ENCODE measurements at places on chromosomes 6 and 20.

GRCh38 chr20:58896820-58897219 is 44.3 kb downstream of the GNAS start:
- DNase-seq, result no peak

GRCh38 chr6:3617681-3618311 is 133.7 kb downstream of the PXDC1 start:
- no peak for DNase-seq

DNA sequence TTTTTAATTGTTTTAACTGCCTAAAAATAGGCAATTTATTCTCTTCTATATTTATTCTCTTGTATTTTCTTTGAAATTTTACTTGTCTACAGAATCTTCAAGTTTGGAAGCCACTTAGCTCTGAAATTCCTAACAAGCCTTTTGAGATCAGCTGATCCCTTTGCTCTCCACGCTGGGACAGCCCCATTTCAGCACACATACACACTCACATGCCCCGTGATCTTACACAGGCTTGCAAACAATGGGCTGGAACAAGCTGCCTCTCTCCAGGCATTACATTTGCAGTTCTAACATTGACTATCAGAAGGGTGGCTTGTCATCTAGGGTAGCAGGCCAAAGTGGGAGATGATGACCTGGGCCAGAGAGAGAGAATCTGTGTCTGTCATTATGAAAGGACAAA is 62.1 kb upstream of the RAB32 start:
- DNase-seq, result no peak

DNA sequence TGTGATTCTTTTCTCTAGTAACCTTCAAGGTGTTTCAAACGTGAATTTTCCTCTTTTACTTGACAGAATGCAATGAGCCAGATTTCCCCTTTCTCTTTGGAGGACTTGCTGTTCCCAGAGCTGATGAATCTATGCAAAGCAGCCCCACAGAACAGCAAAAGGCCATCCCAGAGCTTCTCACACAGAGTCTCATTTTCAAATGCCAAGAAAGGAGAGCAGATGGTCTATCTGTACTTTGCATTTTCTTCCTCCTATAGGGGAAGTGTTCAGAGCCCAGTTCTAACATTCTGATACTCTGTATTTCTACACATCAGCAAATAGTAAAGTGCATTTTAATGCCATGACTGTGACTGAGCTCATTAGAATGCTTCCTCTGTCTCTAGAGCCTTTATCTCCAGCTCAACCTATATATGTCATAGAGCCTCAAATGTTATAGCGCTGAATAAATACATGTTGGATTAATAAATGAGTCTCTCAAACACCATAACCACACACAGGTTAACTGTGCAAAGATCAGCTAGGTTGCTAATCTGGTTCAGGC is 81.8 kb upstream of the EYA4 start:
- no peak for DNase-seq

DNA sequence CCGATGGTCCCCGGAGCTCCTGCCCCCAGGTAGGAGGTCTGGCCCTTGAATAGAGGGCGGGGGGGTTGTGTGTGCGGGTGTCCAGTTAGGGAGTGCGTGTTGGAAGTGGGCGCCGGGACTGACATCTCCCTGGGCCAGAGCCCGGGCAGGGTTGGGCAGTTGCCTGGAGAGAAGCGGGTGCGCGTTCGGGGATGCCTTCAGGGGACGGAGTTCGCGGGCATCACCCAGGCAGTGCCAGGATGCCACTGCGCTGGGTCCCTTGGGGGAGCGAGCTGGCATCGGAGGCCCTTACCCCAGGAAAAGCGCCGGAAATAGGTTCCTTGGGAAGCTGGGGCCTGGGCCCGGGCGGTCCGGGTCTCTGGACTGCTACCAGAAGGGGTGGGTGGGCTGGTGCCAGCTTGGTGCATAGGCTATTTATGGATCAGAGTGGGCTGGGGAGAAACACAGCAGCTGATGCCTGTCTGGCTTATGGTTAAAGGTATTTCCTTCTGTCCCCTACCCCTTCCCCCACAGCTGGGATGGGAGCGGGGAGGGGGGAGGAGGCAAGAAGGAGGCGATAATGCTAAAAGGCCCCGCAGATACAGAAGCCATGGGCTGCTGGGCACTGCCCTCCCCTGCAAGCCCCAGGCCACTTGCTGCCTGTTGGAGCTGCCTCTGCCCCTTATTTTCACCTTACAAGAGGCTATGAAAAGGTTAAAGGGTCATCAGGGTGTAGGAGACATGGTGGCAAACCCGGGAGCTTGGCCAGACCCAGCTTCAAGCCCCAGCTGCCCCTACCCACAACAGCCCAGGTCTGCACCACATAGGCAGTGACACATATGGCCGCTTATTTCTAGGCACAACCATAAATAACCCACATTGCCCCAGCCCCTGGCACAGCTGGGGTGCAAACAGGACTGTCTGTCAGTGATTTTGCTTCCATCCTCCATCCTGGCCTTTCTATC is 638 bp downstream of the PACSIN1 start:
- no peak for DNase-seq

DNA sequence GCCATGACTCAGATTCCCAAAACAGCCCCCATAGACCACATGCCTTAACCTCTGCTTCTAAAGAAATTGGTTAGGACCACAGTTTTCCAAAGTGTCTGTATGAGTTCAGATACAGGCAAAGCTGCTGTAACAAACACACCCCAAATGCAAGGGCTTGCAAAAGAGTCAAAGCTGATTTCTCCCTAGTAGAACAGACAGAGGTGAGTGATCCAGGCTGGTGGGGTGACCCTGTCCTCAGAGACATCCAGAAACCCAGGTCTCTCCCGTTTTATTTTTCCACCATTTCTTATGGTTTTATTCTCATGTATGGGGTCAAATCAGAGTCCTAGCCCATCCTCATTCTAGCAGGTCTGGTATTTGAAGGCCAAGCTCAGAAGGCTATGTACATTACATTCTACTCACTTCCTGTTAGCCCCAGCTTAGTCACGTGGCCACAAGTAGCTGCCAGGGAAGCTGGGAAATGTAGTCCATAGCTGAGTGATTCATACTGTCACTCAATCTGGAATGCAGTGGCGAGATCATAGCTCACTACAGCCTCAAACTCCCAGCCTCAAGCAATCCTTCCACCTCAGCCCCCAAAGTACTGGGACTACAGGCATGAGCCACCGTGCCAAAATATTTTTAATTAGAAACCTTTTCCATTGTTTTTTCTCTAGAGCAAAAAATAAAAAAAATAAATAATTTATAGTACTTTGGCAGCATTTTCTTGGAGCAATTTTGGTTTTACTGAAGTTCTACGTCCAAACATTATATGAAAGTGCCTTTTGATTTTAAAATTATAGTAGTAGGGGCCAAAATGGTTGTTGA is 175.2 kb downstream of the ZMYND8 start:
- peak; percentile 77 for DNase-seq

DNA sequence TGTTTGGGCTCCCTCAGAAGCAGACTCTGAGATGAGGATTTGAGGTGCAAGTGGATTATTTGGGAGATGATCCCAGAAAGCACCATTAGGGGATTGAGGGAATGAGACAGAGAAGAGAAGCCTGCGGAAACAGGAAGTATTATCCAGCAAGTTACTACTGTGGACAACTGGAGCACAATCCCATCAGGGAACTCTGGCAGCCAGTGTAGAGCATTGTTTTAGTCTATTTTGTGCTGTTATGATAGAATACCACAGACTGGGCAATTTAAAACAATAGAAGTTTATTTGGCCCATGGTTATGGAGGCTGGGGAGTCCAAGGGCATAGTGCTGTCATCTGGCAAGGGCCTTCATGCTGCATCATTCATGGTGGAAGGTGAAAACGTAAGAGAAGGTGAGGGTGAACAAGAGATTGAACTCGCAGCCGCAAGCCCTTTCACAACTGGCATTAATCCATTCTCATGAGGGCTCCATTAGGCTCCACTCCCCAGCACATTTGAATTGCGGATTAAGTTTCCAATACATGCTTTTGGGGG is 43.5 kb upstream of the SLC9A8 start:
- DNase-seq, result no peak

- no peak for DNase-seq
Measured at GRCh38 chr6:84641076-84641475, 123.3 kb downstream of the TBX18 start.

GRCh38 chr6:117985916-117986315 is 78.9 kb downstream of the SLC35F1 start:
- no peak for DNase-seq

GRCh38 chr6:162090734-162091133 is 636.8 kb downstream of the PRKN start:
- peak; percentile 40 for DNase-seq

DNA sequence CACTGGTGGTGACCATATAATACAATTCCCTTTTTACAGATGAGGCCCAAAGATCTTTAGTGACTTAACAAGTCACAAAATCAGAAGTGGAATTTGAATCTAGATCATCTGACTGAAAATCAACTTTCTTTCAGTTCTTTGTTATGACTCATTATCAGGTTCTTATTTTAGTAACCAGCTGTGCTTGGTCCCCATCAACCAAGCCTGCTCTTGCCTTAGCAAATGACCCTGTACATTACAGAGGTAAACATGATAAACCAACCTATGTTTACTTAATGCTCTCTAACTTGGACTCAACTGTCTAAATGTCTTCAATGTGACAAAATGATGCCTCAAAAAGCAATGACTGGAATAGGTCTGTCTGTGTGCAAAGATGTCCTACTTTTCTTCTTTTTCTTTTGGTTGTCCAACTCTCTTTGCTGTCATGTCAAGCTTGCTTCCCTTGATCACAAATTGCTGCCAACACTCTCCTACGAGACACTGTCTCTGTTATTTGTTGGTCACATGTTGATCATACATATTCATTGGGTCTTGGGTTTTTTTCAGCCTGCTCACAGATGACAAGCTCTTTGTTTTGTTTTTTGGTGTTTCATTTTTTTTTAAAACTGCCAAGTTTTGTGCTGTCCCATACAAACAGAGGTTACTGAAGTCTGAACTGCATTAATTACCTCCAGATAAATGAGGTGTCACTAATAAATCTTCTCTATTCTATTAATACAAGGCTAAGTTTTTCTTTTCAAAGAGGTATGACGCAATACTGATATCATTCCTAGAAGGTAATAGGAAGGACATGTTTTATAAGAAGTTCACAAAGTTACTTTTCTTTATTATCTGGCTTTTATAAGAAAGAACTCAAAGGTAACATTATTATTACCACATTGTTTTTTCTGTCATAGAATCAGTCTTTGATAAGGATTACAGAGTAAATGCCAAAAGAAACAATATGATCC is 62.2 kb upstream of the PLN start:
- DNase-seq, result no peak

DNA sequence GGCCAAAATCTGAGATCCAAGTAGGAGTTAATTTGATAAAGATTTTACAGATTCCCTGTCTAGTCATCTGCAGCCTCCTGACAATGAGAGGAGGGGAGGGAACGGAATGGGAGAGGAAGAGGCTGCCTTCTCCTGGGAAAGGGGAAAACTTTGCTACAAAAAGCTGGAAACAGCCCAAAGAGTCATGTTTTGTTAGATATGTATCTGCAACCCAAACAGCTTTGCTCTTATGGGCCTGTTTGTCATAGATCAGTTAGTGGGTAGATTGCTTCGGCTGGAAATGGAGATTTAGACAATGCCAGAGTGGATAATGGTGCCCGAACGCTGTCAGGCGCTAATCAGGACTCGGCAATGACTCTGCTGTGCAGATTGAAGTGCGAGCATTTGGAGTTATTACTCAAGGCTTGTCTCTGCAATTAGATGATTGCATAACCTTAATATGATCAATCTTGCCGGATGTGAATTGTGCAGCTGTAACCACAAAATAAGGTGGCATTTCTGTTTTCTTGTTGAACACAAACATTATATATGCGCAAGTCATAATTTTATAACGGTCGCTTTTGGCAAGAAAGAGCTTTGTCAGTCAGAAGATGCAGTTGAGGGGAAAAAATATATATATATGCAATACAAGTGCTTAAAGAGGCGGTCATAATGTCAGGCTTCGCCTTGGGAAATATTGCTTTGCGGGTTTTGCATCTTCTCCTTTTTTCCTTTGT is 92.4 kb upstream of the MAFB start:
- no peak for DNase-seq

DNA sequence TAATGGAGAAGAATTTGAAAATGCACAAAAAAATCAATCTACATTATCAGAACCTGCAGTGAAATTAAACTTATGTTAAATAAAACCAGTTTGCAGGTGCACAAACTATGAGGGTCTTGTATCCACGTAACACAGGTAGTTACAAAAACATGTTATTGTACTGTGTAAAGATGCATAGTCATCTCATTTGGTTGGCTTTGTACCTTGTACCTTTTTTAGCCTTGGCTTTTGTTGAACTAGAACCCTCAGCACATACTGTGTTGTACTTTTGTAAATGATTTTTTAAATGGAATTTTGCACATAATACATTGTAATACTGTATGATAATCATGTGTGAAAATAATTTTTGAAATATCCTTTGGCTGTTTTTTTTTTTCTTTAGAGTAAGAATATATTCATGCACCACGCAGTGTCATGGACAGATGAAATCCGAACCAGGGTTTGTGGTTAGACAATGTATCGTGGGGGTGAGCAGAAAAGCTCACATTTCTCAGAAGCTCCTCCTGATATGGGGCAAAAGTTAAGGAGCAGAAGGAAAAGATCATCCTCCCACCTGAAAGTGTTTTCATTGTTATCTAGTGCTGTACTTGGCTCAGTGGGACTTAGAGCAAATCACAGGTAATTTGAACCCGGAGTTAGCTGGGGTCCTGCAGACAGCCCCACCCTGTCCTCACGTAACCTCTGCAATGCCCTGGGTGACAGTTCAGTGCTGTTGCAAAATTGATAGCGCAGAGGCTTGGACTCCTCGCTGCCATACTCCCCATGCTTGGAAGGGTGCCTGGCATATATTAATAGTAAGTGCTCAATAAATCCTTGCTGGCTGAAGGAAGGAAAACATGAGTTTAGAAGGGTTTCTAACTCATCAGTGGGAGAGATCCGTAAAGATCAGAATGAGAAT is 14.8 kb upstream of the NAA20 start:
- no peak for DNase-seq

DNA sequence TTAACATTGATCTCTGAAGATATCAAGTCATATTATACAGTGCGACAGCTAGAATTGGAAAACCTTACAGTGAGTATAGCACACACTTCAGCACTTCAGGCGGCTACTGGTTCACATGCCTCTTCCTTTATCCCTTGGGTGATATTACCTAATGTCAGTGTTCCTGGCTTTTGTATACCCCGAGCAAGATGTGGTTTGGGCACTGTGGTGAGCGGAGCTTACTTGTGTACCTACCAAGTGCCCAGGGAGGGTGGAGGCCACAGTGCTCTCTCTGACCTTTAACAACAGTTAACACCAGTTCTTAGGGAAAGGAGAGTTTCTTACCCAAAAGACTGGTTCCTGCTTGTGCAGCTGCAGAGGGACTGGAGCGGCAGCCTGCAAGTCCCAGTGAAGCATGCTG is 64.4 kb downstream of the PTPN1 start:
- DNase-seq, result no peak

GRCh38 chr6:127164036-127164435 is 45.6 kb downstream of the RSPO3 start:
- no peak for DNase-seq

- DNase-seq, result no peak
Measured at GRCh38 chr20:59514554-59514953, 89.8 kb upstream of the PHACTR3 start.

DNA sequence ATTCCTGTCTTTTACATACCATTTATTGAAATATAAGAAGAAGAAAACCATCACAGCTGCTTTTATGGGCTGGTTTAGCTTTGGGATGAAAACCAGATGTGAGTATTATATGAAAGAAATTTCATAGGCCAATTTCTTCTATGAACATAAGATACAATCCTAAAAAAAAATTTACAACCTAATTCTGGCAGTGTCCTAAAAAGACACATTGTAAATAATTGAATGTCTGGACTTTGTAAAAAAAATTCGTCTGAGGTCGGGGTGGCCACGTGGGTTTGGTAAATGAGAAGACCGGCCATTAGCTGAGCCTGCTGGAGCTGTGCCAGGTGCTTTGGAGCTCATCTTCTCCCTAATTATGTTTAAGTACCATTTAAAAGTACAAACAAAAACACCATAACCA is 26.8 kb downstream of the DACT2 start:
- no peak for DNase-seq

Data from brain microvascular endothelial cell (primary cell).